ENCODE measurements at places on chromosomes 2 and 18.

DNA sequence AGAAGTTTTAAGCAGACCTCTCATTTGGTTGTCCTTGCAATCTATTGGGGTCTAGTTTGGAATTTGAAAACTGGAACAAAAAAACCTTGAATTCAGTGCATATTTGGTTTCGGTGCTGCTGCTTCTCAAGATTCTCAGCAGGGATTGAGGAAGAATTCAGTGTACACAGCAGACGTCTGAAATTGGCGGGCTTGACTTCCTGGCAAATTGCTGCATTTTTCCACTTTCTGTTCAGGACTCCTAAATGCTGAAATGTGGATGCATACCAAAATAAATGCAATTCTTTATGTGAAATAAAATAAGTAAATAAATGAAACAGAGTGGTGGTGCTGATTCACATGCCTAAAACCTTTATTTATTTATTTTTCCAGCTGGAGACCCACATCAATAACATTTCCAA lies 332.4 kb upstream of the KYNU start:
- no peak for DNase-seq

DNA sequence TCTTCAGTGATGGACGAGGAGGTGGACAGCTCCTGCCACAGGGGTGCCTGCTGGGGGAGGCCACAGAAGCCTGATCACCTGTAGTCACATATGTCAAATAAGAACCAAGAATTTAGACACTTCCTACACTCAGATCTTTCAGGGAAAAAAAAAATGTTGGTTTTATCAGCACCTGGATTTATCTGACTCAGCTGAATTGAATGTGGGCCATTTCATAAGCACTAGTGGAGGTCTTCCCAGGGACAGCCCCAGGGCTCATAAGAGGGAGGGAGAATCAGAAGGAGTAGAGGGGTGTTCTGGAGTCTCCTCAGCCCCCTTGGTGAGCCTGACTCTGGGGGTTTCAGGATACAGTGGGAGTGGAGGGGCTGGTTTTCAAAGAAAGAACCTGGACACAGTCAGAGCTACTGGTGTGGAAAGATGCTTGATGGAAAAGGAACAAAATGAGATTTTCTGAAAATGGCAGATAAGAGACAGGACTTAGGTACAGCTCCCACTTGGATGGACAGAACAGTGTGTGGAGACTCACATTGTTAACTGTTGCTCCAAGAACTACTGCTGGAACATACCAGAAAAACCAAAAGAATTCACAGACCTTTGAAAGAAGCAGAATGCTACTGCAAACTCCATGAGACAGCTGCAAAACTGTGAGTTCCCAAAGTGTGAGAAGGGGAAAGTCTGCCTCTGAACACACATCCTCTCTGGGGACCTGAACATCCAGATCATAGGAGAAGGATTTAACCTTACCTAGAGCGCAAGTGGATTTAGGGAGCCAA lies 45.4 kb downstream of the LCT start:
- DNase-seq = no peak

DNA sequence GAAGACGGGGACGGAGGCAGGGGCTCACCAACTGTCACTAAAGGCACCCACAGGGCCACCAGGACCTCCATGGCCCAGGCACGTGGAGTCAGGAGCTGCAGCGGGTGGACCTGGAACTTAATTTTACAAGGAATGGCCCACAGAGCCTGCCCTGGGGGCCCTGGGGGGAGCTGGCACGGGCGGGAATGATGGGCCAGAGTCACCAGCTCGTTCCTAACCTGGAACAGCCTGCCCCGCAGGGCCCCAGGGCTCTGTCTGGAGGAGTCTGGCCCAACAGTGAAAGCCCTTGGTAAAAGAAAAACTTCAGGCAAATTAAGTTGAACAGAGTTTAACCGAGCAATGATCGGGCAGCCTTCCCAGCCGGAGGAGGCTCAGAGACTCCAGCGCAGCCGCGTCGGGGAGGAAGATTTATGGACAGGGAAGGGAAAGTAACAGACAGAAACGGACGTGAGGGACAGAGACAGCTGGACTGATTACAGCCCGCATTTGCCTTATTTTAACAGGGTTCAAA lies 118.4 kb upstream of the TMEM18 start:
- no peak for DNase-seq

GRCh38 chr2:240452462-240453256 lies 17.2 kb downstream of the GPC1 start:
- DNase-seq = no peak

- no peak for DNase-seq
Observed at GRCh38 chr2:218927422-218927821, 32.0 kb upstream of the CDK5R2 start.

DNA sequence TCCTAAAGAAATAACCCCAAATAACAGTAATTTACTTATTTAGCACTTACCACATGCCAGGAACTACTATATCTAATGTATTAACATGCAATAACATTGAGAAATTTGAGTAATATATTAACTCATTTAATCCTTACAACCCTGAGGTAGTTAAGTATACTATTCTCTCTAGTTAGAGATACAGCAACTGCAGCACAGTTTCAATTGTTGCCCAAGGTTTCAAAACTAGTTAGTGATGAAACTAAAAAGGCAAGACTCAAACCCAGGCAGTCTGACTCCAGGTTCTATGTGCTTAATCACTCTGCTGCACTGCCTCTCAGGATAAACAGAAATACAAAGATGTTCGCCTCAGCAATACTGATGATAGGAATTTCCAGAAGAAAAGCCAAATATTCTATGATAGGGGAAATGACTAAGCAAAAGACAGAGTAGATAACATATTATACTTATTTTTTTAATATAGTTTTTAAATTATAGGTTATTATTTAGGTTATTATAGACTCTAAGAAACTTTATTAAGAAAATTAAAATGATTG lies 88.0 kb downstream of the SS18 start:
- no peak for DNase-seq

DNA sequence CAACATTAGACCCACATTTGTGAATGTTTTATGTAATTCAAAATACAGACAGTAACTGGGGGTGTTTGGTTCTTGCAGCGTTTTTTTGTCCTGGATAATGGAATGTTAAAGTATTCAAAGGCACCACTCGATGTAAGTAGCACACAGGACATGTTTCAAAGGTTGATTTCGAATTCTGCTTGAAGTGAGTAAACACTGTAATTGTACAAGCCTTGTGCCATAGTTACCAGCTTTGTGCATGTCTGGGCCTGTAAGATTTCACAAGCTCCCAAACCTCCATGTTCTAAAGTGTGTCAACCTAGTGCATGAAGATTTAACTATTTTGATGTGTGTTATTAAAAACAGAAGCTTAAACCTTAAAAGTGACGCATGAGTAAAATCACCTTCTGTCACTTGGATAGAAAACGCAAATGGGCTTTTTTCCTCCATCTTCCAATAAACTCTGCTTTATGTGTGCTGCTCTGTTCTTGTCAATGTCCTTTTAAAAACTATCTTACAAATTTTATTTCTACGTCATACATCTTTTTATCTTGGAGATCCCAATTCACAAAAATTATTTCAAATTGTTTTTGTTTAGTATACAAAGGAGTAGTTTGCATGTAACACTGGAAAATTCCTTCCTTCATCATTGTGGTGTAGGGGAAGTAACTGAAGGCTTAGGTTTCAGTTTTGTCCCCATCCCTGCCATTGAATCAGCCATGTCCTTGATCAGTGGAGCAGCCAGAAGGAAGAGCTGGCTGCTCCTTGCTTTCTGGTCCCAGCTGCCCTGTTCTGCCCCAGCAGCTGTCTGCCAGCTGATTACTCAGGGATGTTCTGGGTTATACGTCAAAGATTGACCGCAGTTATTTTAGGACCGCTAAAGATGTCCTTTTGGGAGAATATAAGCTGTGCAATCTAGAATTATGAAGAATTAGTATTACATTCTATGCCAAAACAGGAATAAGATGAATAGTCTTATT lies 119.2 kb downstream of the PRKRA start:
- no peak for DNase-seq

DNA sequence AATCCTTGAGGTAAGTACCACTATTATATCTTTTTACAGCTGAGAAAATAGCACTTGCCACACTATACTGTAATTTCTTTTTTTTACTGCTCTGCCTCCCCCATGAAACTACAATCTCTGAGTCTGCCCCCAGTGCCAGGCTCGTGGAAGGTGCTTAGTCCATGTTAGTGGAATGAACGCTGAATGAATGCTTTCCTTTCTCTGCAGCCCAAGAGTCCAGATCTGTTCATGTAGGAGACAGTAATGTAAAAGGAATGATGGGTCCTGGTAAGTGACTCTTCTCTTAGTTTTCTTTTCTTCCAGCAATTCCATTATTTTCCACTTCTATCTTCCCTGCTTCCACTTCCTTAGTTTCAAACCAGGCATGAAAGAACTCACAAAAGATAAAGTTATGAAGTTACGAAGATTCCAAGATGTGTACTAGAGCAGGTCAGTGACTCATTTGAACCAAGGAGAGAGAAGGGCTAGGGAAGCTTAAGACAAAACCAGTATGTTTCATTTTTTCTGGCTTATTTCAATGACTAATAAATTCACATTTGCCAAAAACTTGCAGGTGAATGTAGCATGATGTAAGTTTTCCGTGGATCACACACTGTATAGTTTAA lies 46.0 kb downstream of the ARHGEF33 start:
- no peak for DNase-seq

DNA sequence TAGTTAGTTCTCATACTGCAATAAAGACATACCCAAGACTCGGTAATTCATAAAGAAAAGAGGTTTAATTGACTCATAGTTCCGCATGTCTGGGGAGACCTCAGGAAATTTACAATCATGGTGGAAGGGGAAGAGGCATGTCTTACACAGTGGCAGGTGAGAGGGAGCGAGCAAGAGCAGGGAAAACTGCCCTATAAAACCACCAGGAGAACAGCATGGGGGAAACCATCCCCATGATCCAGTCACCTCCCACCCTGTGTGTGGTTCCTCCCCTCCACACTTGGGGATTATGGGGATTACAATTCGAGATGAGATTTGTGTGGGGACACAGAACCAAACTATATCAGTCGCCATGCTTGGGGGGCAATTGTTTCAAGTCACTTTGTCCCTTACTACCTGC lies 1.1 kb upstream of the SSB start:
- DNase-seq = no peak

GRCh38 chr2:21438949-21439348 lies 315.2 kb downstream of the TDRD15 start:
- DNase-seq = no peak

- no peak for DNase-seq
Observed at GRCh38 chr2:119068154-119068725, 90.3 kb downstream of the C1QL2 start.

Data from activated CD4-positive, alpha-beta T cell treated with anti-CD3 and anti-CD28 coated beads for 24 hours (primary cell).